ENCODE measurements at places on chromosomes 16 and 17.

- no peak for DNase-seq
These were observed 560 bp downstream of the EFNB3 start for GRCh38 chr17:7705269-7706255.

GRCh38 chr17:68621065-68621464 lies 19.9 kb upstream of the FAM20A start:
- DNase-seq, result no peak

DNA sequence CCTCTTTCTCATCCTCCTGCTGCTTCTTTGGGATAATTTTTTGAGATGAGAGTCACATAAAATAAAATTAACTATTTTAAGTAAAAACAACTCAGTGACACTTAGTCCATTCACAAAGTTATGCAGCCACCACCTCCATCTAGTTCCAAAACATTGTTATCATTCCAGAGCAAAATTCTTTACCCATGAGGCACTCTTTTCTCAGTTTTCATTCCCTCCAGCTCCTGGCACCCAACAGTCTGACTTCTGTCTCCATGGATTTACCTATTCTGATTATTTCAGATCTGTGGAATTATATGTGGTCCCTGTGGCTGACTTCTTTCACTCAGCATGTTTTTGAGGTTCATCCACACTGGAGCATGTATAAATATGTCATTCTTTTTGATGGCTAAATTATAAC lies 239.9 kb upstream of the DYNLRB2 start:
- DNase-seq, result no peak

DNA sequence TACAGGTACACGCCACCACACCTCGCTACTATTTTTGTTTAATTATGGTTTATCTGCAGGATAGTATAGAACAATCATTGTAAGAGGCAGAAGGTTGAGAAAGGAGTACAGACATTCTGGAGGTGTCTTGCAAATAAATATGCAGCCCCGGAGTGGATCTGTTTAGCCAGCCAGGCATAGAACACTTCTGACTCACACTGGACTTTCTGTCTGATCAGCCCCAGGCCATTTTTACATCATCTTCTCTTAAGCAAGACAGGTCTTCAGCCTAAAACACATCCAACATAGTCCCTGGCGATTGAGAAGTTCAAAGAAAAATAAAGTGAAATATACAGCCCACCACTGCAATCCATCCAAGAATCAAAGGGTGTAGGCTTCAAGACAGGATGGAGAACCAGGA lies 81.4 kb downstream of the XYLT1 start:
- no peak for DNase-seq

- no peak for DNase-seq
These were observed 7.2 kb downstream of the SGSM2 start for GRCh38 chr17:2344528-2344927.

GRCh38 chr16:61374071-61374470 lies 662.2 kb downstream of the CDH8 start:
- no peak for DNase-seq

GRCh38 chr16:84314814-84315213 lies 20.1 kb downstream of the WFDC1 start:
- DNase-seq, result no peak

DNA sequence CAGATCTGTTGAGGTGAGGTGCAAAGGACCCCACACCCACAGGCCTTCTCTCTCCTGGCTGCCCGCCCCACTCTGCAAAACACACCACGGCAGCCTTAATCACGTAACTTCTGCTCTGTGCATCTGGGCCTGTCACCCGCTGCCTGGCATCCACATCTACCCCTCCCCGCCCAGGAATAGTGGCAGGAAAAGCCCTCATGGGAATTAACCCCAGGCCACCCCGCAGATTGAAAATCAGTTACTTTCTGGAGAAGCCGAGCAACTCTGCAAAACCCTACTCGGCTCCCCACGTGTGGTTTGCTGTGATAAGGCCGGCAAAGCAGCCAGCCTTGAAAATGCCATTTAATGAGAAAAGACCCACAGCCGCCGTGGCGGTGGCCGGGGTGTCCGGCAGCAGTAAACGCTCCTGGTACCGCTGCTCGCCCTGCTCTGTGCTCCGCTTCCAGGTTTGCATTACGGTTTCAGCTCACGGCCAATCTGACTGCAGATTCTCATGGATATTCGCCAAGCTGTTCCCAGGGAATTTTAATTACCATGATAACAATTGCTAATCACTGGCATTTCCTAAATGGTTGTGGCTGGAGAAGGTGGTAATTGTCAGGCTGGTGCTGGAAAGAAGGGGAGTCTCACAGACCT lies 78.0 kb upstream of the DOC2B start:
- DNase-seq, result no peak

GRCh38 chr17:78330570-78331224 lies 29.2 kb downstream of the SOCS3 start:
- no peak for DNase-seq

GRCh38 chr16:19757026-19757425 lies 39.0 kb downstream of the IQCK start:
- DNase-seq, result no peak

- DNase-seq, result no peak
These were observed 16.2 kb downstream of the SNN start for GRCh38 chr16:11684231-11685025.

- DNase-seq, result no peak
These were observed 193.7 kb upstream of the TBX2 start for GRCh38 chr17:61205931-61206330.

DNA sequence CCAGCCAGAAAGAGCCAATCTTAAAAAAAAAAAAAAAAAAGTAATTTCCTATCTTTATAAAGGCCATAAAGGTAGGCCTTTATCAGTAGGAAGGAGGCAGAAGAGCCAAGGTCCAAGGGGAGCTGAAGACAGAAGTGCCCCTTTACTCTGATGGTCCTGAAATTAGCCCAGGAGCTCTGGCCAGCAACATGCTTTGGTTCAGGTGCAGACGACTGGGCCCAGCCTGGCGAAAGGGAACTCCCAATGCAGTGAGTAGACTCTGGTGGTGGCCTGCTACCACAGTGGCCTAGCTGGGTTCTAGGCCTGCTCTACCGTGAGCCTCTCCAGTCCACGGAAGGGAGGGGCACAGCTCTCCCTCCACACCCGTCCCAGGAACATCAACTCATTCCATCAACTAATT lies 23.1 kb upstream of the MEIOB start:
- DNase-seq, result no peak

GRCh38 chr17:28760601-28761562 lies 17.1 kb downstream of the TRAF4 start:
- DNase-seq, result peak; percentile 34

- peak; percentile 15 for DNase-seq
These were observed 99.6 kb downstream of the ADCY9 start for GRCh38 chr16:4016658-4017057.

DNA sequence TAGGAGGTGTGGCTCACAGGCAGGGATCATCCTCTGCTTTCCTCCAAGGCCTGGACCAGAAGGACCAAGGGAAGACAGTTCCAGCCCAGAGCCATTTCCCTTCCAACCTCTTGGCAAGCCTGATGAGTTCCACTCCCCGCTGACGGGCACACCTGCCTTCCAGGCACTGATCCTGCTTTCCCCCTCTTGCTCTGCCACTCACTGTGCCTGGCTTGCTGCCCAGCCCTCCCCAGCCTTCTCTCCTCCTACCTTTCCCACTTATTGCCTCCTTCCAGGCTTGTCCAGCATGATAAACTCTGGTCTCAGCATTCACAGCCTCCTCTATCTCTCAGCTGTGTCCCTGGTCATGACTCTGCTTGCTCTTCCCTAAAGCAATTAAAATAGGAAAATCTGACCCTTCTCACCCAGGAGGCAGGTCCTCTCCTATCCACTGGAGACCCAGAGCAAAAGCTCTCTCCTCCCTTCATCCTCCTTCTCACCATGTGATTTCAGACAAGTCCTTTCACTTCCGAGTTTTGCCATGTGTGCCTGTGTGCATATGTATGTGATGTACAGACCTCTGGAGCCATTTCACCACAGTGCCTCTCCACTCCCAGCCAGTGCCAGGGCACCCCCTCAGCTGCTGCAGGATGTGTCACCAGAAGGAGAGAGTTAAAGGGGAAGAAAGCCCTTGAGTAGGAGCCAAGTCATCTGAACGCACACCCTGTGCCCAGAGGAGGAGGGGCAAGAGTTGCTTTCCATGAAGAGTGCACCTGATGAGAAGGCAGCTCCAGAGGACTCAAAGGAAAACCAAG lies 13.4 kb upstream of the TMEM170A start:
- peak; percentile 29 for DNase-seq

- DNase-seq, result peak; percentile 56
These were observed 53.7 kb downstream of the SNX20 start for GRCh38 chr16:50627419-50627818.

- no peak for DNase-seq
These were observed 606.2 kb downstream of the WWOX start for GRCh38 chr16:78705694-78706093.

- DNase-seq, result peak; percentile 79
These were observed 977 bp upstream of the ZNF778 start for GRCh38 chr16:89216315-89217137.

DNA sequence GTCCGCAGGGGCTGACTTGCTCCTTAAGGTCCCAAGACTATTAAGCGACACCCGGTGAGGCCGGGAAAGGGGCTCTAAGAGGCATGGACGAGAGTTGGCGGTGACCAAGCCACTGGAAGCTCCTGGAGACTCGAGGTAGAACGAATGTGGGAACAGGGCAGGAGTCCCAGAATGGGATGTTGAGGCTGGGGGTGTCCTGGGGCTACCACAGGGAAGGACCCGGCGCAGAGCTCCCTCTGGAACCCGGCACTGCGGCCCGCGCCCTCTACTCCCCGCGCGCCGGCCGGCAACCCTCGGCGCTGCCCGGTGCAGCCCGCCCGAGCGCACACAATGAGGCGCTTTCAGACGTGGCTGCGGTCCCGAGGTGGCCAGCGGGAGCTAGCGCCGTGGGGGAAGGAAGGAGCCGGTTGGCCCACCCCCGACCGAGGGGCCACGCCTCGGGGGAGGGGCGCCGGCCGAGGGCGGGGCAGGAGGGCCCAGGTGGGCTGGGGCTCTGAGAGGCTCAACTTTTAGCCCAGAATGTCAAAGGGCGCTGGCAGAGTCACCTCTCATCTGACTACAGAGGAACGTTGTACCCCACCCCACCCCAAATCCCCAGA lies at the start of gene CHST6:
CHST6 (minus strand) TSS at position 366 of the 599 bp plus-strand sequence. CDS start 15,613 bp downstream, outside the sequence.
- peak; percentile 22 for DNase-seq

DNA sequence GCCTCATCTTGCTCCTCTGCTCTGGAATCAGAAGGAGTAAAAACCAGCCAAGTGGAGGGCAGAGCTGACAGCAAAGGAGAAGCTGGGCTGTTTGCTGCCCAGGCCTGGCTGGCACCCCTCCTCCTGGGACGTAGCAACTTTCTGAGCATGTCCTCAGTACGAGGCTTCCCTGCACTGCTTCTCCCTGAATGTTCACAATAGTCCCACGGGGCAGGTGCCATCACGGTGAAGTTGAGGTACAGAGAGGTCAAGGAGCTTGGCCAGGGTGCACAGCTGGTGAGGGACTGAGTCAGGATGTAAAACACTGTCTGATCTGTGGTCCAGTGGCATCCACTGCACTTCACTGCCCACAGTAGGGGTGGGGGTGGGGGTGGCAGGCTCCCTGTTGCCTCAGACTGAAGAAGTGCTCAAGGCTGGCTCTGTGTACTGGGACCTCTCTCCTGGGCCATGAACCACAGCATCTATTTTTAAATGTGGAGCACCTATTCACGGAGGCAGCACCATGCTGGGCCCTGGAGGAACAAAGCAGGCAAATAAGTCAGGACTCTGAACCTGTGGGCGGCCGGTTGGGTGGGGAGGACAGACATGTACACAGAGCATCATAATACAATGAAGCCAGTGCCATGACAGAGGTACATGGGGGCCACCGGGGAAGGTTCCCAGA lies 369.5 kb downstream of the SEC14L1 start:
- DNase-seq, result no peak

DNA sequence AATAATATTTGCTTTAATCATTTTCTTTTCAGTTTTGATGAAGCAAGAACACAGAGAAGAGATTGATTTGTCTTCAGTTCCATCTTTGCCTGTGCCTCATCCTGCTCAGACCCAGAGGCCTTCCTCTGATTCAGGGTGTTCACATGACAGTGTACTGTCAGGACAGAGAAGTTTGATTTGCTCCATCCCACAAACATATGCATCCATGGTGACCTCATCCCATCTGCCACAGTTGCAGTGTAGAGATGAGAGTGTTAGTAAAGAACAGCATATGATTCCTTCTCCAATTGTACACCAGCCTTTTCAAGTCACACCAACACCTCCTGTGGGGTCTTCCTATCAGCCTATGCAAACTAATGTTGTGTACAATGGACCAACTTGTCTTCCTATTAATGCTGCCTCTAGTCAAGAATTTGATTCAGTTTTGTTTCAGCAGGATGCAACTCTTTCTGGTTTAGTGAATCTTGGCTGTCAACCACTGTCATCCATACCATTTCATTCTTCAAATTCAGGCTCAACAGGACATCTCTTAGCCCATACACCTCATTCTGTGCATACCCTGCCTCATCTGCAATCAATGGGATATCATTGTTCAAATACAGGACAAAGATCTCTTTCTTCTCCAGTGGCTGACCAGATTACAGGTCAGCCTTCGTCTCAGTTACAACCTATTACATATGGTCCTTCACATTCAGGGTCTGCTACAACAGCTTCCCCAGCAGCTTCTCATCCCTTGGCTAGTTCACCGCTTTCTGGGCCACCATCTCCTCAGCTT lies 45.0 kb downstream of the ESRP2 start:
- no peak for DNase-seq

- DNase-seq, result no peak
These were observed 28.7 kb upstream of the ALDH3A2 start for GRCh38 chr17:19619705-19620325.

DNA sequence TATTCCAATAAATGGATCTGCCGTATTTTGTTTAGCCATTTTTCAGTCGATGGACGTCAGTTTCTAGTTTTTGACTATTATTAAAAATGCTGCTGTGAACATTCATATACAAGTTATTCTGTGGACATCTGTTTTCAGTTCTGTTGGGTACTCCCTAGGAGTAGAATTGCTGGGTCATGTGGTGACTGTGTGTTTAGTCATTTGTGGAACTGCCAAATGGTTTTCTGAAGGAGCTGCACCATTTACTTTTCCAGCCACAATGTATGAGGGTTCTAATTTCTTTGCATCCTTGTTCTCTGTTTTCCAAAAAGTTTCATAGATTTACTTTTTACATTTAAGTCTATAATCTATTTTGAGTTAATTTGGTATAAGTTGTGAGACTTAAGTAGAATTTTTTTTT lies 29.5 kb downstream of the CYLD start:
- DNase-seq, result no peak

DNA sequence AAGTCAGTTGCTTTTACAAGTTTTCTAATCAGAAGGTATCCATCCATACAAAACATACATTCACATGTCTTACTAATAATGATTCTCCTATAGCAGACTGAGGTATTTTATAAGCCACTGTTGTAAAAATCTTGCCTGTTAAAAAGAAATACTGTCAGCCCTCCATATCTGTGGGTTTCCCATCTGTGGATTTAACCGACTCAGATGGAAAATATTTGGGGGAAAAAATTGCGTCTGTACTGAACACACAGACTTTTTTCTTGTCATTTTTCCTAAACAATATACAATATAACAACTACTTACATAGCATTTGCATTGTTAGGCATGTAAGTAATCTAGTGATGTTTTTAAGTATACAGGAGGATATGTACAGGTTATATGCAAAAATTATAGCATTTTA lies 90.4 kb downstream of the PARN start:
- DNase-seq, result no peak

GRCh38 chr17:73286863-73287296 lies 24.9 kb downstream of the CDC42EP4 start:
- DNase-seq, result no peak
